ENCODE measurements at places on chromosomes 7 and 10.

DNA sequence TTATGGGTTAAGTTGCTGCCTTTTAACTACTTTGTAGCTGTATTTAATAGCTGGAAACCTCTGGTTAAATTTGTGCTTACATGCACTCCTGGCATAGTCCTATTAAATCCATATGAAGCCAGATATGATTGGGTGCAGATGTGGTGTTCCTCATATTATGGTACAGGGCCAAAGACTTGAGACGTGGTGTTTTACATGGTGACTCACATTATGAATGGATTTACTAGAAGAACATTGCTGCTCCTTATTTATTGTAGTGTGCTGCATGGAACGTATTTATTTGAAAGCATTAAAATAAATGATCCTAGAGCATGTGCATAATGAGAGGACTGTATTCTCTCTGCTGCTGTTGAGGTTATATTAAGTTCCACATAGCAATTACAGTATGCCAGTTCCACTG lies 224.1 kb downstream of the SLC25A13 start:
- no peak for DNase-seq

DNA sequence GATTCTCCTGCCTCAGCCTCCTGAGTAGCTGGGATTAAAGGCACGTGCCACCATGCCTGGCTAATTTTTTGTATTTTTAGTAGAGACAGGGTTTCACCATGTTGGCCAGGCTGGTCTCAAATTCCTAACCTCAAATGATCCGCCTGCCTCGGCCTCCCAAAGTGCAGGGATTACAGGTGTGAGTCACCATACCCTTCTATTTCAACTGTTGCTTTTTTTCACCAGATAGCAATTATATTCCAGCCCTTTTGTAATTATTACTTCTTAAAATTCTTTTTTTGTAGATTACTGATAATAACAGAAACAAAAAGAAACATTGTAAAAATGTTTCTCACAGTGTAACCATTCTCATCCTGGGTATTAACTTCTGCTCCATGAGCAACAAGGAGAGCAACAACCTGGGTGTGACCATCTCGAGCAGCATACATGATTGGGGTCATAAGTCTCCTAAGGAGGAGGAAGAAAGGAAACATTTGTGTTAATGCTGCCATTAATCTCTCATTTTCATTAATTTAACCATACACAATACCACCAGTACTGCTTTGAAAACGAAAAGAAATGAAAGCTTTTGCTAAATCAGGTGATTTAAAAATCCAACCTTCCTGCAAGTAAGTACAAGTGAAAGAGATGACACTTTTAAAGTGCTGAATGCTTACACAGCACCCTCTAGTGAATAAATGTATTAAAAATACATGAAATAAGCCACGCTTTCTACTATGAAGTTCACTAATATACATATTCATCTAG lies 41.8 kb downstream of the ASZ1 start:
- peak; percentile 29 for DNase-seq

DNA sequence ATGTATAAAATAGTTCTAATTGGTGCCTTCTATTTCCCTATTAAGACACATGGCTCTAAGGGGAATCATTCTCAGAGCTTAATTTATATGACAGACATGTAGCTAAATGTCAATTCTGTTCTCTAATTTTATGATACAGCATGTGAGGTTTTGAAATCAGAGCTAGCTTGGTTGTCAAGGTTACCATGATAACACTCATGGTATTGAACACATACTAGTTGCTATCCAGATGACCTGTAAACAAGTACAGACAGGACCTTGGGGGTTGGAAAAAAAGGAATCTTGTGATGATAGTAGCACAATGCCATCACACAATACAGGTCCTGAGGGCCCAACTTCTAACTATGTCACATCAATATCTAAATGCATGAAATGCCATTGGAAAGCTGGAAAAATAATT lies 49.2 kb downstream of the RHOBTB1 start:
- DNase-seq = no peak

DNA sequence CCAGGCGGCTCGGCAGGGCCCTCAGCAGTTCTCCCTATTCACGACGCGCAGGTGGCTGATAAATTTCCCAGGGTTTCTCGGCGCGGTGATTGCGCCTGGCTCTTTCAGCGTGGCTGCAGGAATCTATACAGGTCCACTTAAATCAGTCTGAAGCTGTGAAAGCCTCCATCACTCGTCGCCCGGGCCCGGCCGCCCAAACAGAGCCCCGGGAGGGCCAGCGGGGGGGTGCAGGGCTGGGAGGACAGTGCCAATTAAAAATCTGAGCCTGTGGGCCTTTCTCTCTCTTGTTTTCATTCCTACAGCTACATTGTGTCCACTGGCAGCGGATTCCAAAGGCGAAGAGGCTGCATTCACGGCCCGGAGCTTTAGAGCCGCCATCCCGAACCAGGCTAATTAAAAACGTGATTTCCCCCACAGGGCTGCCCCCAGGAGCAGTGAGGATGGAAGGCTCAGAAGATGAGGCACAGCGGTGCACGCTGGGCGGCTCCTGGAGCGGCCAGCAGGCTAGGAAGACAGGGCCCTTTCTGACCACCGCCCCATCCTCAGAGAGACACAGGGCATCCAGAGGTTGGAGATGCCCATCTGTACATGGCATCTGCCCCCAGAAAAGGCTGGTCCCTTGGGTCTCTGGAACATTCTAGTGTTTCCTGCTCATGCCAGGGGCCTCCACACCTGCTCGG lies 100.7 kb downstream of the FAM53B start:
- no peak for DNase-seq

DNA sequence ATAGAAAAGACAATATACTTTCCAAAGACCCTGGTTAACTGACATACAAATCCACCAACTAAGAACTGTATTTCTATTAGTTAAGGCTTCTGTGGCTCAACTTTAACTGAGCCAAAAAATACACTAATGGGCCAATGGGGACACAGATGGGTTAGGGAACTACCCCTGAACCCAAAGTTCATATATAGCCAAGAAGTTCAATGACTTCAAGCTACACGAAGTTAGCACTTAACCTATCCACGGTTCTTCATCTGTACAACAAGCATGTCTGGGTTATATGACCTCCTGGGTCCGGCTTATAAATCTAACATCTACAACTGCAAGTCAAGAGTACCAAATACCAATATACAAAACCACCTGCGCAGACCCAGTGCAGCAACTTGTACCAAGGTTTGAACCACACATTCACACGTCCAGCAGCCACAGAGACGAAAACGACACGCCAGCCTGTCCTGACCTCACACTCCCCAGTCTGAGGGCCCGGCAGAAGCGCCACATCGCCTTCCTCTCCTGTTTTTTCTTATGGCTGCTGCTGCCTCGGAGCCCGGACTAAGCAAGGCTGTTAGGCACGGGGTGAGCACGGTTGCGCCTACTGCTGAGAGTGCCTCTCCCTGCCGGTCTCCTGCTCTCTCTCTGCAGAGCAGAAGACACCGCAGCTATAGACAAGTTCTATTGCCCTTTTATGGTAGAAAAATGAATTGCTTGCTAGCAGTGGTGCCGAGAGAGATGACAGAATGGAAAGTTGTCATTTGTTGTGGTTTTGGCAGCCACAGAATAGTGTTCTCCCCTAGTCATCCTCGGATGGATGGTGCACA lies 86.3 kb downstream of the RNF216 start:
- no peak for DNase-seq

GRCh38 chr10:58698777-58699356 lies 186.2 kb downstream of the BICC1 start:
- DNase-seq = no peak

- no peak for DNase-seq
Measured at GRCh38 chr10:26407406-26407969, 30.7 kb upstream of the APBB1IP start.

GRCh38 chr10:114102256-114102655 lies 58.6 kb downstream of the ADRB1 start:
- no peak for DNase-seq

Data from NCI-H460 (cell line).